ENCODE measurements at places on chromosomes 4 and X. TPM values are rescaled to one million over a fixed set of nuclear protein-coding genes. Genes with fewer than 3 reads are reported as not detected.
A peak's percentile ranks its signal among the peaks of the same experiment; 100 is the strongest.

DNA sequence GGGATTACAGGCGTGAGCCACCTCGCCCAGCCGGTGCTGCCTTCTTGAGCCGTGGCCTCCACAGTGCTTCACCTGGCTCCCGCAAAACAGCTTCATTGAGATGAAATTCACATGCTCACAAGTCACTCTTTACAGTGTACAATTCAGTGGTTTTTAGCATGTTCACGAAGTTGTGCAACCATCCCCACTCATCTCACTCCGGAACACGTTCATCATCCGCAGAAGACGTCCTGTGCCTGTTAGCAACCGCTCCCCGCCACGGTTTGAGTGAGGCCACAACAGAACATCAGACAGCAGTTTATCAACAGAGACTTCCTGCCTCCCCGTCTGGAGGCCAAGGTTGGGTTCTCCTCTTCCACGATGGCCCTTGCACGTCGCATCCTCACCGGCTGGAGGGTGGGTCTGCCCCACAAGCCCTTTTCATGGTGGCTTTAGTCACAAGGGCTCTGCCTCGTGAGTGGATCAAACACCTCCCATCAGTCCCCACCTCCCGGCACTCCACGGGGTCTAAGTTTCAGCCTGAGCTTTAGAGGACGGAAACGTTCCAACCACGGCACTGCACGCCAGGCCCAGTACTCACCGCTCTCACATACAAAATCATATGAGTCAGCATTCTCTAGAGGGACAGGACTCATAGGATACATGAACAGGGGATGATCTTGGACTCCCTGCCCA, 29.6 kb upstream of the SPON2 start:
- DNase-seq = peak; percentile 71

The SLC10A4 gene
- total RNA-seq = 0.43 TPM

- no peak for DNase-seq
These were observed 3.8 kb upstream of the C4orf50 start for GRCh38 chr4:6021831-6022606.

DNA sequence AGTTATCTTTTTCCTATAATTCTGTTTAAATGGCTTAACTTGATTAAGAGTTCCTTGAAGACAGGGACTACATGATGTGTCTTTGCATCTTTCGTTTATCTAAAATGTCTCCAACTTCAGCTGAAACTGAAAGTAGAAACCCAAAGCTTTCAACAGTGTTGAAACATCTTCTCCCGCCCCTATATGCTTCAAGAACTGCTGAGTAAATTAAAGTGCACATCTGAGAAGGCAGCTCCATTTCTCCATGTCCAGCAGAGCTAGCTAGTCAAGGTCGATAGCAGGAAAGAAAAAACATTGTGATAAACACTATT, 185.7 kb upstream of the TBL1X start:
- DNase-seq = no peak

- DNase-seq = no peak
These were observed 11.7 kb upstream of the ZBTB33 start for GRCh38 chrX:120238933-120239332.

- no peak for DNase-seq
These were observed 8.7 kb upstream of the PDHA2 start for GRCh38 chr4:95831166-95831565.

- no peak for DNase-seq
These were observed 139.0 kb upstream of the SPRY1 start for GRCh38 chr4:123257591-123257990.
